ENCODE measurements at places on chromosomes 12 and 14.

GRCh38 chr12:31279390-31279924 is 46.5 kb downstream of the SINHCAF start:
- DNase-seq, result no peak

DNA sequence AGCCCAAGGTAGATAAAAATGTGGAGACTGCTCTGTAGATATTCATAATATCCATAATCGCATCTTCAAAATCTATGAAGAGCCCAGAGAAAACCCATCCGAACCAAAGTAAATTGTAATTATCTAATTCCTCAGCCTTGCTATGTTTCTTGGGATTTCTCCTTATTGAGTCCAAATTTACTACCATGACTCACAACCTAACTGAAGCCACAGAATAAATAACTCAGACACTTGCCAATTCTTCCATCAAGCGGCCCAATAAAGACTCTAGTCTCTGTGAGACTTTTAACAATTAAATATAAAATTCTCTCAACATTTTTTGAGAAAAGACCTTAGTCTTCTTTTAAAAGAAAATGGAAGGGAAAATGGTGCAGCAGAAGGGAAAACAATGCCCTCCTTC is 409.8 kb downstream of the DAD1 start:
- no peak for DNase-seq

DNA sequence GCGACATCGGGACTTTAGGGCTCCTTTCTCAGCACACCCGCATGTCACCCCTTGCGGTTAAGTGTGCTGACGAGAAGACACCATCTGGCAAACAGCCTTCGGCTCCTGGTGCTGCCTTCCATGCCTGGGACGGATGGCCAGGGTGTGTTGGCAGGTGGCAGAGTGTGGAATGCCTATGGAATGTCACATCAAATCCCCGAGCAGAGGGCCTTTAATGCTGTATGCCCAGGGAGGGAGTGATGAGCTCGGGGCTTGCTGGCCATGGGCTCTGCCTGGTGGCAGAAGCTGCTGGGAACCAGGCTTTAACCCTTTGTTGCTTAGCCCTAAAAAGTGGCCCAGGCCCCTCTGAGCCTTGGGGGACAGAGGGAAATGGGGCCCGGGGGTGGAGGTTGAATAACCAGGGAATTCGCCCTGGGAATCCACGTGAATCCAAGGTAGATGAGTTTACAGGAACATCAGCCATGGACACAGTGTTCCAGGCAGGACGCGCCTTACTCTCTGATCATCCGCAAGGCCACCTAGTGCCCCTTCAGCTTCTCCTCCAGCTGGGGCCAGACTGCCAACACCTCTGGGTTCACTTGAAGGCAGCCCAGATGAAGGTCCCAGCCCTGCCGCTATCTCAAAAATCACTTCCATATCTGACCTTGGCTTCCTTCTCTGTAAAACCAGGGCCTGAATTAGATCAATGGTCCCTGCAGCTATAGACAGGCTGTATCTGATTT is 17.4 kb downstream of the FAM181A start:
- no peak for DNase-seq

DNA sequence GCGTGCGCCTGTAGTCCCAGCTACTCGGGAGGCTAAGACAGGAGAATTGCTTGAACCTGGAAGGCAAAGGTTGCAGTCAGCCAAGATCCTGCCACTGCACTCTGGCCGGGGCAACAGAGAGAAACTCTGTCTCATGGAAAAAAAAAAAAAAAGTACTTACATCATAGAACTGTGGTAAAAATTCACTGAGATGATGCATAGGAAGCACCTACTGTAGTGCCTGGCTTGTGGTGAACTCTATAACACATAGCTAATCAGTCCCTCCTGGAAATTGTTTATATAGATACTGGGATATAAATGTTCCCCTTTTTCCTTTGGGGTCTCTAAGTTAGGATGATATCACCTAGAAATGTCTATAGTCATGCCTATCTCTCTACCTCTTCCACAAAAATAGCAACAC is 89.7 kb upstream of the CPM start:
- no peak for DNase-seq

GRCh38 chr12:86670986-86671385 is 414.8 kb upstream of the MGAT4C start:
- no peak for DNase-seq

- no peak for DNase-seq
Measured at GRCh38 chr12:109239179-109239578, 69.9 kb downstream of the FOXN4 start.

DNA sequence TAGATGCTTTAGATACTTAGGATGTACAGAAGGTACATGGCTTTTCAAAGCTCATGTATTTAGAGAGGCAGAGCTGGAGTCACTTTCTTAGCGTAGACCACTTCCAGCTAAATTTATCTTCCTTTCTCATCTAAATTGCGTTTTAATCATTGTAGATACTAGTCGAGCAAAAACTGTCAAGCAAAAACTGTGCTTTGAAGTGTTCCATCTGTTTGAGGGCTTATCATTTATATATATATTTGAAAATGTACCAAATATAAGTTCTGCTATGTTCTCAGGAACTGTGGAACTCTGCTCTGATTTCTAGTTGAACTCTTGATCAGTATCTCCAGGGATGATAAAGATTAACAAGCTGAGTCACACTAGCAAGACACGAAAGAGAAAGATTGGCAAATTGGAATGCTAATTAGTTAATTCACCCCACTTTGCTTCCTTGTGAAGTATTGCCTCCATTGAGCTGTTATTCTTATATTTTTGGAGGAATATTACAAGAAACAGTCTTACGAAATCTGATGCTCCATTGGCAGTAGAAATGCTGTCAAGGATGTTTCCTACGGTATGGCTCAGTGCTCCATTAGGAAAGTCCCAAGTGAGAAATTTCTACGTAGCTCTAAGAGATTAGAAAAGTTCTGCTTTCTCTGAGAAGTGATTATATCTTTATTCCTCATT is 310.7 kb downstream of the AEBP2 start:
- DNase-seq, result no peak

All from H54 (cell line).